Stimulated activated CD8-positive, alpha-beta memory T cell treated with anti-CD3 and anti-CD28 coated beads, Interleukin-7, amount 100 ng/mL, for 1 hour (primary cell): ENCODE measurements at places on chromosomes 7 and 10.

DNA sequence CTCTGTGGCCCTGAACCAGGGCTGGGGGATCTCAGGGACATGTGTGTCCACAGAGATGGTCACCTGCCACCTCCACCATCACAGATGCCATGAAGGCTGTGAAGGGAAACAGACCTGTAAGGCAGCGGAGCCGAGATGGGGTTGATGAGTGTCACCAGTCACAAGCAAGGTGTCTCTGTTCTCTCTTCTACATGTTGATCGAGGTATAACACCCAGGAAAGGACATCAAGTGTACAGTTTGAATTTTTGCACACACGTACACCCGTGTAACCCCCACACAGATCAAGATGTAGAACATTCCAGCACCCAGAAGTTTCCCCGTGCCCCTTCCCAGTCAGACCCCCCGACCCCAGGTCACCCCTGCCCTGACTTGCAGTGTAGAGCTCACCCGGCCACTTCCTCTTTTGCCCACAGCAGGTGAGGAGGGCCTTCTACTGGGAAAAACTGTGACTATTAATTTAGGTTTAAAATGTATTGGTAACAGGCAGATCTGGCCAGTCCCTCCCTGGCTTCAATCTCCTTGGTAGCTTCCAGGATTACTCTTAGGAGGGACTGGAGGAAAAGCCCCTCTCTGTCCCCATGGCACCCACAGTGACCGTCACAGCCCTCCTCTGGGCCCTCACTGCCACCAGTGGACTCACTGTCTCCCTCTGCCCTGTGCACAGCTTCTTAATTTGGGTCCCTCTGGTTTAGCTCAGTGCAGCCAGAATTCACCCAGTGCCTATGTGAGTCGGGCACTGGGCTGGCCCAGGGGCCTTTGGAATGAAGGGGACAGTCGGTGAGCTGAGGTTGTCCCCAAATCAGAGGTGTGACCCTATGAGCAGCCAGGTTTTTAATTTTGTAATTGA is 108.2 kb downstream of the LHPP start:
- DNase-seq = no peak

DNA sequence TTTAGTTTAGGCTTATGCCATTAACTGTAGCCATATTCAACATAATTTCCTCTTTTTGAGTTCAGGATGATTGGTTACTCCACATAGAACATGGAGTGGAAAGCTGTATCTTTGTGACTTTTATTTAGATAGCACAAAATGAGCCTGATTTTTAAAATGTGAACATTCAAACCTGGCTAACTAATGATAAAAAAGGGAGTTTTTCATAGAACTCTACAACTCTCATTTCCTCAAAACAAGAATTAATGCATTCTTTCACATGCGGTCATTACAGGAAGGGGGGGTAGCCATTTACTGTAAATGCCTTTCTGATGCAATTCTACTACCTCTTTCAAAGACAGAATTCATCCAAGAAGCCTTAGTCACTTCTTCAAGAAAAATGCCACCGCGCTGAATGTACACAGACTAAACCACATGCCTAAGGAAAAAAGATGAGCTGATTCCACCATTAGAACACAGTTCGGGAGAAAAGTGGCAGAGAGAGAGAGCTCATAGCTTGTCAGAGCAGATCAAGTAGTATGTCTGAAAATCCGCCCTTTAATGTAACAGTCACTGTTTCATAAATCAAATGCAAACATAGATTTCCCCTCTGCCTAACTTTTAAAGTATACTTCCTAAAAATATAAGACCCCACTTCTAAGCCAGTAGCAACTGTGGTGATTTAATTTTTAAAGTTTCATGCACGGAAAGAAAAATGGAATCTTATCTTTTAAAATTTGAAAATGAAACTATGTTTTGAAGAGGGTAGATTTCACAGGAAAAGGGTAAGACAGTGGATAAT is 226.4 kb upstream of the KLF14 start:
- DNase-seq = no peak

DNA sequence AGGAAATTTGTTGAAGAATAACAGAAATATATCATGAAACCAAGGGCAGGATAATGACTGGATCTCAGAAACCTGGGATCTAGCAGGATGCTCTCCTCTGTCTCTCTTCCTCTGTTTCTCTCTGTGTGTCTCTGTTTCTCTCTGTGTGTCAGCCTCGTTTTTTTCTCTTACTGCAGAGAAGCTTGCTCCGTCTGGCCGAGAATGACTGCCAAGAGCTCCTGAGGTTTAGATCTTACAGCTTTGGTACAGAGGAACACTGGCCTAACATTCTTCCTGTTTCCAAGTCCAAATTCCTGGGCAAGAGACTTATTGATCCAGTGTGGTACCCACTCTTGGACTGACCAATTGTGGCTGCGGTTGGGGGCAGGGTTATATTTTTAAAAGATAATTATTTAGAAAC is 564.0 kb downstream of the XPNPEP1 start:
- DNase-seq = no peak

DNA sequence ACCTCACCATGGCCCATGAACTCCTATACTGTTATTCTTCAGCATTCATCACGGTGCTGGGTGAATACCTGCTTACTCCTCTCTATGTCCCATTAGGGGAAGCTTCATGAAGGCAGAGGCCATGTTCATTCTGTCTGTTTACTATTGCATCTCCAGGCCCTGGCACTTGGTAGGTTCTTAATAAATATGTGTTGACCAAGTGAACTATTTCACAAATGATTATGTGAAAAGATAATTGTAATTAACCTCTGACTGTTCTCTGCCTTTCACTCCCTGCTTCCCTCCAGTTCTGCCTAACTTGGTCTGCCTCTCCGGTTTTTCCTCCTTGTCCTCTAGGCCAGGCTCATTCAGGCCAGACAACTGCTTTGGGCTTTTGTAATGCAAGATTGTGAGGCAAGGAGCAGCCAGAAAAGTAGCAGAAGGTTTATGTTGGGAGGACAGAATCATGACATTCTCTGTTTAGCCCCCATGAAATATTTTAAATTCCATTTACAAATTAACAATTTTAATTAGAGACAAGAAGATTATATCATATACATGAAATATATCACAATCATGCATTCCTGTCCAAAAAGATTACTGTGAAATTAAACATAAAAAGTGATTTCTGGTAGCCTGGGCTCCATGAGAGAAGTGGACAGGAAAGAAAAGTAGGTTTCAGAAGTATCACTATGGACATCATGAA is 42.1 kb upstream of the PLXNA4 start:
- DNase-seq = no peak

DNA sequence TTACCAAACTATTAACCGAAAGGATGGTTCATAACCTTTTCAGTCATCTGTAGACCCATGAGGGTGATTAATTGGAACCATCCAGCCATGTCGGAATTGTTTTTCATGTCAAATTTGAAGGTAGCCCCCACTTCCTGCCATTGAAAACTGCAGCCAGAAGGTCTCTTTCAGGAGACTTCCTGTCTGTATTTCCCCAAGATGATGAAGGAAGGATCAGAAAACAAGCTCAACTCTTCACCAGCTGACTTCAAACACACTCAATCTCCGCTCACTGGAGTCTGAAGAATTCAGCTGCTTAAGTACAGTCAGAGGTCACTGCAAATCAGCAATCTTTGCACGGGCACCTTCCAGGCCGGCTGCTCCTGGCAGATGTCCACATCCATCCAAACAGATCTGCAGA is 291.7 kb upstream of the NPVF start:
- no peak for DNase-seq

- no peak for DNase-seq
Measured at GRCh38 chr10:121503587-121504051, 94.6 kb downstream of the FGFR2 start.

- DNase-seq = no peak
Measured at GRCh38 chr10:104351061-104351702, 2.5 kb upstream of the CFAP58 start.

DNA sequence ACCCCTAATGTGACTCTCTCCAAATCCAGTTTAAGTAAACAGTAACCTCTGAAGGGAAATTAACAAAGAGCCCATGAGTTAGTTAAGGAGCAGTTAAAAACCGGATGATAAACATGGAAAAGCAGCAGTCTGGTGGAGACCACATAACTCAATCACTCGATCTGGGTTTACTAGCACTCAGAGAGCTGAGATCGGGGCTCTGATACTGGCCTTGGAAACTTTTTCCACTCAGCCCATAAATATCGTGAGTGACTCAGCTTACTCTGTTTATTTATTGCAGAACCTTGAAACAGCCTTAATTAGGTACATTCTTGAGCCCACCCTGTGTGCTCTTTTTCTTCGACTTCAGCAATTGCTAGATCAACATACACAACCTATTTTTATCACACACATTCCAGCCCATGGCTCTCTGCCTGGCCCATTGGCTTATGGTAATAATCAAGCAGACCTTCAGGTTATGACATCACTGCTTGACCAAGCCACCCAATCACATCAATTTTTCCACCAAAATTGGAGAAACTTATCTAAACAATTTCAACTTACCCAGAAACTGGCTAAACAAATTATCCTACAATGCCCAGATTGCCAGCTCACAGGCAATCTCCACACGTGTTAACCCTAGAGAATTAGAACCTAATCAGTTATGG is 82.2 kb upstream of the GPR22 start:
- DNase-seq = no peak

DNA sequence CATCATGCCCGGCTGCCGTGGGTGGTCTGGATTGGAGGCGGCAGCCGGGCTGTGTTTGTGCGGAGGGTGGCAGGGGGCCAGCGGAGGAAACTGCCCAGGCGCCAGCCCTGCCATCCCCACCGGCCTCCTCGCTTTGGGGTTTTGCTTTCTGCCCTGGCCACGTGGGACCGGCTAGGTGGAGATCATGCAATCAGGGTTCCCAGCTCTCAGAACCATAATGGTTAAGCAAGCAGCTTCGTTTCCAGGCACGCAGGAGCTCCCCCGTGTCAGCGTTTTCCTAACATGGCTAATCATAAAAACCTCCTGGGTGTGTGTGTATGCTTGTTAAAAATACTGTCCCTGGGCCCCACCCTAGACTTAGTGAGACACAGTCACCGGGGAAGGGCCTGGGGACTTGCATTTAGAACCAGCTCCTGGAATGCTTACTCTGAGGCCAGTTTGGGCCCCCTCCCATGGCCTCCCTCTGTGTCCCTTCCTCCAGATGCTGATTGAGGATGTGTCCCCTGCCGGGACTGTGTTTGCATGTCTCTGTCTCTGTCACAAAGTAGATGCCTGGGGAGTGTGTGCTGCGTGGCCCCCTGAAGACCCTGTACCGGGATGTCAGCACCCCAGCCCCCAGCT is 119.3 kb downstream of the CUX1 start:
- DNase-seq = no peak

DNA sequence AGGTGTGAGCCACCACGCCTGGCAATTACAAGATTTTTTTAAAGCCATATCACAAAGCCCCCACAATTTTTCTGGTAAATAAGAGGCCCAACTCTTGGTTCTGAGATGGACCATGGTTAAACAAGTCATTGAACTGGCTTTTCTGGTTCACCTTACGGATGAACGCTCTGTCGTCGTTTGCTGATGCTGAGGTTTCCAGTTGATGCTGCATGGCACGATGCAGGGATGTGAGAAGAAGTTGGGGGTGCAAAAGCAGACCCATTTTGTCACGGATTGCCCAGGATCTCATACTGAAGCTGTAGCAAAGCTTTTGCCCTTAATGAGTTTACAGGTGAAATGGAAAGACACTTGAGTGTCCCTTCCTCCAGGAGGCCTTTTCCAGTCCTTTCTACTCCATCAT is 2.0 kb upstream of the IL2RA start:
- DNase-seq = no peak

- DNase-seq = no peak
Measured at GRCh38 chr10:88181902-88182600, 318.6 kb downstream of the PTEN start.

DNA sequence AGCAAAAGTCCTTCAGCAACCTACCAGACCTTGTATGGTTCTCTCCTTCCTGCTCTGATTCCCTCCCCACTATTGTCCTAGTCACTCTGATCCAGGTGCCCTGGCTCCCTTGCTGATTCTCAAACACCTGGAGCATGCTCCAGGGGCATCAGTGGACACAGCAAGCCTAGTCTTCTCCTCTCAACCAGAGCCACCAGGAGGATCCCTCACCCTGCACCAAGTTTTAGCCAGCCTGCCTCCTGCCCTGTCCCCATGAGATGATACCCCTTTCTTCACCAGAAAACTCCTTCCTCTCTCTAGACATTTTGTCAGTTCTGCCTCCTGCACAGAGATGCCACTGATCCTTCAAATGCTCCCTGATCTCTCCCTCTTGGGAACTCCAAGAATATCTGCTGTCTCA is 11.0 kb downstream of the LLCFC1 start:
- DNase-seq = no peak

DNA sequence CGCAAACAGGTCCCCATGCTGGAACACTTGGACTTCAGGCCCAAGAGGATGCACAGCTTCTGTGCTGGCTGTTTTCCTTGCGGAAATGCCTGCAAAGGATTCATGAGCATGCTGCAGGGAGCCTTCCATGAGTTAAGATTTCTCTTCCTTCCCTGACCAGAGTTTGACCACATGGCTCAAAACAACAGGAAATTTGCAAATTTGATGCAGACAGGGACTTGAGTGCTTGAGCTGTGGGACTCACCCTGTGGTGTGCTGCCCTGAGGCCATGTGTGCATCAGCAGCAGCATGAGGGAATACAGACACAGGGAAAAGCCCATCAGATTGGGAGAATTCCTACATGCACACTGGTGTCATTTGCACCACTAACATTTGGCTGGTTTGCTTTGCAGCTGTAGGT is 195.4 kb downstream of the CDC14C start:
- DNase-seq = no peak

GRCh38 chr7:36208426-36208825 is 55.4 kb downstream of the EEPD1 start:
- no peak for DNase-seq

GRCh38 chr10:5595591-5595990 is 70.8 kb downstream of the ASB13 start:
- no peak for DNase-seq

- no peak for DNase-seq
Measured at GRCh38 chr10:988667-989545, 672 bp downstream of the GTPBP4 start.

DNA sequence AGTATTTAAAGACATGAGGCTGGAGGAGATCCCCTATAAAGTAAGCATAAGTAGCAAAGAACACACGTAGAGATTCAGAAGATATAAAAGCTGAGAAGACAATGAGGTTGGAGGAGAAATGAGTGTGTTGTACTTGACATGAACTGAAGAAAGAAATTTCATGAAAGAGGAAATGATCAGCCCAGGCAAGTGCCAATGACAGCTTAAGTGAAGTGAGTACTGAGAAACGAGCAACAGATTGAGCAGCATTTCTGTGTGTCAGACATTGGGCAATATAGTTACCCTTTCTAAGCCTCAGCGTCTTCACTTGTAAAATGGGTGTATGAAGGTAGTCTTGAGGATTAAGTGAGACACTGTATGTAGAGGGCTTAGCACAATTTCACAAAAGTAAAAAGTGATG is 4.8 kb upstream of the LIPA start:
- no peak for DNase-seq

DNA sequence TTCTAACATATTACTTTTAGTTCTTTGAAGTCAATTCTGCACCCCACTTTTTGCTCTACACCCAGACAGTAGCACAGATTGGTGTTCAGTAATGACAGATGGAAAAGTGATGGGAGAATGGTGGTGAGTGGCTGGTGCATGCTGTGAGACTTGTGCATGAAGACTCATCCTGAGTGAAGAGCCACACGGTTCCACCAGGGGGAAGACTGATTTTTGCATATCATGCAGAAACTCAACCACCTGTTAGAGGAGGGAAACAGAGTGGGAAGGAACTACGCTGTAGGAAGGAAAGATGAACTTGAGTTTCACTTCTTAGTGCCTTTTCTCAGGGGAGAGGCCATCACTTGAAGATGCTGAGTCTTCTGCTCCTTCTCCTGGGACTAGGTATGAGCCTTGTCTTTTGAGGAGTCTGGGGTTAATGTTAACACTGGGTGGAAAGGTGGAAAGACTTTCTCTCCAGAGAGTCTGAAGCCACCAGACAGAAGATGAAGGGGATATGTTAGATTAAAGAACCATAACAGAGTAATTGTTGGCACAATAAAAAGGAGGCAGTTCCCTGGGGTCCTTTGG is 9.3 kb upstream of the PRSS1 start:
- no peak for DNase-seq
